Kidney (tissue), 22 donors: ENCODE measurements at places on chromosomes 12 and 14. TPM values are rescaled to one million over a fixed set of nuclear protein-coding genes. Genes with fewer than 3 reads are reported as not detected.

DAD1 gene
- polyA plus RNA-seq: 523 TPM

GRCh38 chr12:132146098-132146497 is 1.8 kb downstream of the NOC4L start:
- peak; percentile 27 for DNase-seq

RAD52 gene
- polyA plus RNA-seq: 6.4 TPM

- no peak for DNase-seq
These were observed 11.2 kb downstream of the SERPINA1 start for GRCh38 chr14:94376976-94377865.

- DNase-seq: no peak
These were observed 18.4 kb downstream of the SETD3 start for GRCh38 chr14:99462210-99462609.

DNA sequence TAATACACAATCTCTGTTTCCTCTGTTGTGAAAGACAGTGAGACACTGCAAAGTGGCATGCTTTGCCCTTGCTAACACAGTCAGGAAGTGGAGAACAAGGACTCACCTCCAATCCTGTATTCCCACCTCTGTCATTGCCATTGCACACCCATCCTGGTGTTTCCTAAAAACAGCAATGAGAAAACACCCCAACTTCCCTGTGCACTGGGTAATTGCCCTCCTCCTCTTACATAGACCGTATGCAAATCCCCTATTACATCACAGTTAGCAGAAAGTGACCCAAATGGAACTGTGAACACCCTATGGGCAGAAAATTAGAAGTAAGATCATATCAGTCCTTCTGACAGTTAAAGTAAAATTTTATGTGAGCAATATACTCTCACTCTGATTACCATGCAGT is 355.5 kb downstream of the BCL11B start:
- no peak for DNase-seq

KRT2 gene
- polyA plus RNA-seq: not detected

- no peak for DNase-seq
These were observed 52.0 kb downstream of the PEX5 start for GRCh38 chr12:7241404-7242005.

DNA sequence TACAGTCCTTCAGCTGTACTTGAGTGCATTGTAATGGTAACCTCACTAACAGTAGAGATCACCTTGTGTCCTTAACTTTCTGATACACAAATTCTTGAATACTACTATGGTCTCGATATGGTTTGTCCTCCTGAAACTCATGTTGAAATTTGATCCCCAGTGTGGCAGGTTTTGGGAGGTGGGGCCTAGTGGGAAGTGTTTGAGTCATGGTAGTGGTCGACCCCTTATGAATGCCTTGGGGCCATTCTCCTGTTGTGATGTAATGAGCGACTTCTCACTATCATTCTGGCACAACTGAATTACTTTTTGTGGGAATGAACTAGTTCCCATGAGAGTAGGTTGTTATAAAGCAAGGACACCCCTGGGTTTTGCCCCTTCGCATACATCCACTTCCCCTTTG is 52.3 kb downstream of the IPO8 start:
- no peak for DNase-seq
